ENCODE measurements at places on chromosomes 3 and 15.

- DNase-seq, result no peak
These were observed 93.8 kb upstream of the SLC4A7 start for GRCh38 chr3:27578032-27578431.

DNA sequence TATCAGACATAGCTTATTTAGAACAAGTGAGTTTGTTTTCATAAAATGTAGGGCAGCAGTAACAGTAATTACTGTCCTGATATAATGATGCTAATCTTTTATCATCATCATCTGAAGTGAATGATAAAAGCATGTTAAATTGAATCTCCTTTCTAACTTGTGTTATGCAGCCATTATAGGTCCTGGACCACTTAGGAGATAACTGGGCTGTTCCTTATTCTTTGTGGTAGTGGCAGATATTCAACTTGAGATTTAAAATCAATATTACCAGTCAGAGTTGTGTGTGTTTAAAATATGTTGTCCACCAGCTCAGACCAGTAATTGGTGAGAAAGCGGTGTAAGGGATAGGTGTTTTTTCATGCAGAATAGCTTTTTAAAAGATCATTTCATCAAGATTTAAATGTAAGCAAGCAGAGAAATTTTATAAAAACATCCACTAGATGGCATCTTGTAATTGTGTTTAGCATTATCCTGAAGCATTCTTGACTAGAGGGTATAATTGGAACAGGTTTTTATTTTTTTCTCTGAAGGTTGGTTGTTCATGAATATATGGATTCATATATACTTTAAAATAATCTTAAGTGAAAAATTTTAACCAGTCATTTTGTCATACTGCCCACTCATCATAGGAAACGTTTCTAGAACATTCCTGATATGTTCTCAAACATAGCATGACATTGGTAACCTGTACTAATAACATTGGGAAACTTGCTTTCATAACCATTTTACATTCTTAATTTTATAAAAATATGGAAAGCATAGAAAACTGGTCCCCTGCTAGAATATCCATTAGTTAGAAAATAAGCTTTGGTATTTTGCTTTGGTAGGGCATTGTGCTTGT is 153.9 kb downstream of the BBX start:
- DNase-seq, result no peak

- no peak for DNase-seq
These were observed 130.3 kb downstream of the CHDH start for GRCh38 chr3:53715815-53716483.

- no peak for DNase-seq
These were observed 26.1 kb upstream of the NECTIN3 start for GRCh38 chr3:111045564-111045963.

GRCh38 chr3:46470831-46471230 is 6.1 kb upstream of the LTF start:
- no peak for DNase-seq

- no peak for DNase-seq
These were observed 844.7 kb downstream of the DIPK2A start for GRCh38 chr3:144816323-144816722.

DNA sequence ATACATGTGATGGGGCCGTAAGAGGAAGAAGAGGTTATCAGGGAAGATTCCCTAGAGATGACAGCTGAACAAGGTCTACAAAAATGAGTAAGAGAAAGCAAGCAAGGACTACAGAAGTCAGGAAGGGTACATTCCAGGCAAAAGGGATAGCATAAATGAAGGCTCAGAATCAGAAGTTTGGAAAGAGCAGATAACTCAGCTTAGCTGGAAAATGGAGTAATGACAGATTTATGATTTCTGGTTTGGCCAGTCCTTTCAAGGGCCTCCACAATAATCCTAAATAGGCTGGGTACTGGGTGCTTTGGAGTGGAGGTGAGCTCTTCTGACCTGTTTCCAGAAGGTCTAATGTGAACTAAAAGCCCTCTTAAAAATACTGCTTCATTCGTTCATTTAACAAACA is 110.7 kb downstream of the MYO5A start:
- no peak for DNase-seq

DNA sequence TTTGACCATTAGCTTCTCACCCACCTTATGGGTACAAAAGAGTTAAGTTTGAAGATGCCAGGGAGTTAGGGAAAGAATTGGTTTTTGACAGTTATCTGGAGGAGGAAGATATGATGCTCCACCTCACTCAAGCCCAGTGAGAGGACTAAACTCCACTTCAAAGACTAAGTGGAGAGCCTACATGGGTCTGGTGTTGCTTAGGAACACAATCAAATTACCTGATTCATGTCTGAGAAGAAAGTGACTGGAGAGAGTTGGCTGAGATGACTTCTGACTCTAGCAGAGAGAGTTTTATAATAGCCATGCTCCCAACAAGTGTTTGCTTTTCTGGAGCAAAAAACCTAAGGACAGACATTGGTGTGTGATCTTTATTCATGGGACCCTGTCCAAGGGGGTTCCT is 43.3 kb downstream of the SUCNR1 start:
- DNase-seq, result no peak

DNA sequence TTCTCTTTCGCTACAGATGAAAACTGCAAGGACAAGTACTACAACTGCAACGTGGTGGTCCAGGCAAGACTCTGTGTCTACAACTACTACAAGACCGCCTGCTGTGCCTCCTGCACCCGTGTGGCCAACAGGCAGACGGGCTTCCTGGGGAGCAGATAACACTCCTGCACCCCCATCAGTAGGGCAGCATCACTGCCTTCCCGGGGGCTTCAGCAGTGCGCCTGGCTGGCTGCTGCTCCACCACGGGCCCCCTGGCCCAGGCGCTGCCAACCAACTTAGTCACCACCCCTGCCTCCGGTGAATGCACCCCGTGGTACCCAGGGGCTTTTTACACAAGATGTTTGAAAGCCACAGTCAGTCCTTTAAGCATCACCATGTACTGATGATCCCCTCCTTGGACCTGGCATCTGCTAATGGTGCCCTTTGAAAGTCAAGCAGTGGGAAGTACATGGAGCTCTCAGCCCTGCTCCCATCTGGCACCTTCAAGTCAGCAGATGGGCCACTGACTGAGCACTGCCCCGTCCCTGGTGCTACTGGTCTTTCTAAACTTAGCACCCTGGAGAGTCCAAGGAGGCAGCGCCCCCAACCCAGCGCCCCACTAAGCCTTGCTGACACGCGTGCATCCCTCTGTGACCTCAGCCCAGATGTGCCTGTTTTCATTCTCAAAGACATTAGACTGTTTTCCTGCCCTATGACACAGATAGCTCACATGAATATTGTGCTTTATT is 33.0 kb upstream of the NR2E3 start:
- no peak for DNase-seq

- no peak for DNase-seq
These were observed 76.3 kb upstream of the IQSEC1 start for GRCh38 chr3:13149330-13150108.

GRCh38 chr3:45507820-45508317 is 86.7 kb upstream of the LIMD1 start:
- DNase-seq, result no peak

- DNase-seq, result no peak
These were observed 82.3 kb upstream of the MFGE8 start for GRCh38 chr15:88995449-88995848.

DNA sequence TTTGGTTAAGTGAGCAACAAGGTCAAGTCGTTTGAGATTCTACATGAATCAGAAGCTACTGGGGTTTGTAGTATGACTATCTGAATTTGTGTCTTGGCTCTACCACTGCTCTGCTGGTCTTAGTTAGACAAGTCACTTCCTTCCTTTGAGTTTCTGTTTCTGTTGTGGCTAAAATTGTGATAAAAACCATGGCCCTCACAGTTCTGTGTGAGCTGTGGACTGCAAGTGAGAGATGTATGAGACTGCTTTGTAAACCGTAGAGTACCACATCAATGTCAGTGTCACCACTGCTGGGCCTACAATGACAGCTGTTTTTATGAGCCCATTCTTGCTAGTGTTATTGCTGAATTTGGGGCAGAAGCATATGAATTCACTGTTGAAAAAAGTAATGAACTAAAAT is 32.7 kb downstream of the RARB start:
- no peak for DNase-seq

DNA sequence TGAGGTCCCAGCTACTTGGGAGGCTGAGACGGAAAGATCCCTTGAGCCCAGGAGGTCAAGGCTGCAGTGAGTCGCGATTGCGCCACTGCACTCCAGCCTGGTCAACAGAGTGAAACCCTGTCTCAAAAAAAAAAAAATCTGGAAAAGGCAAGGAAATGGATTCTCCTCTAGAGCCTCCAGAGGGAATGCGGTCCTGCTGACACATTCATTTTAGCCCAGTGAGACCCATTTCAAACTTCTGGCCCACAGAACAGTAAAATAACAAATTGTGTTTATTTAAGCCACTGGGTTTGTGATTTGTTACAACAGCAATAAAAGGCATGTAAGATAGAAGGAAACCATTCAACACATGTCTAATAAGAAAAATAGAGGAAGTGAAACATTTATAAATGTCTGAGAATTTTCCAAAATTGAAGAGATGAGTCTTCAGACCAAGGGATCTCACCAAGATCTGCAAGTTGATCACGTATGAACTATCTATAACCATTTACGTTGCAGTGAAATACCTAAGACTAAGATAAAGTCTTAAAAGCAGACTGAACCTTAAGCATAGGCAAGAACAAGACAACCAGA is at the start of gene HTR3E:
HTR3E (plus strand) TSS at position 254 of the 573 bp plus-strand sequence. CDS start 466 bp downstream, outside the sequence.
- DNase-seq, result no peak

DNA sequence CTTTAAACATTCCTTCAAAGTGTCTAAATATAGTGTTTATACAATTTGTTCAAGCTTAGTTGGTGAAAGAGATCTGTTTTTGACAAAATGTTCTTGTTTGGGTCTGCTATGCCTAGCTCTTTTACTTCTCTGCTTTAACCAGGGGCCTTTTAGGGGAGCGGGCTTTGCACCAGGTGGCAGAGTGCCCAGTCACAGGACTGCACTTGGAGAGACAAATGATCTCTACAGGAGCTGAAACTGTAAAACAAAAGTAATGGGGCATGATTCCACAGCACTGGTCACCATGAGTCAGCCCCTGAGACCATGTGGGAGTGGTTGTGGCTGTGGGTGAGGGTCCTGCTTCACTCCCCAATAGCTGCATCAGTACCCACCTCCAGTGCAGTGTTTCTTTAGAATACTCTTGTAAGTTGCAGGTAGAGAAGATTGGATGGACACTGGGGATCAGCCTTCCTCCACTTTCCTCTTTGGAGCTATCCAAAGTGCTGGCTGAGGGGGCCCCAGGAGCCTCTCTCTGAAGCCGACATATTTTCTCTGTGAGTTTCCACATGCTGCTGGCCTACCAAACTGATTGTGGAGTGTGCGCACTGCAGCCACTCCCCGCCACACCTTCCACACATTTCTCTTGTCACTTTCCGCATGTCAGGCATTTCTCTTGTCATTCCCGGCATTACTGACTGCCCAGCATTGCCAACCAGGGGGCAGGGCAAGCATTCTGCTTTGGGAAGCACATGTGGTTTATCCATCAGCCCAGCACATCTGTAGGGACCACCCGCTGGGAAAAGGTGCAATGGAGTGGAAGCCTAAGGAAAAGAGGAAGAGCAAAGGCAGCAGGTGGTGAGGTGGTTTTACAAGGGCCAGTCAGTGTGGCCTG is 110.0 kb downstream of the EPHB1 start:
- DNase-seq, result no peak

DNA sequence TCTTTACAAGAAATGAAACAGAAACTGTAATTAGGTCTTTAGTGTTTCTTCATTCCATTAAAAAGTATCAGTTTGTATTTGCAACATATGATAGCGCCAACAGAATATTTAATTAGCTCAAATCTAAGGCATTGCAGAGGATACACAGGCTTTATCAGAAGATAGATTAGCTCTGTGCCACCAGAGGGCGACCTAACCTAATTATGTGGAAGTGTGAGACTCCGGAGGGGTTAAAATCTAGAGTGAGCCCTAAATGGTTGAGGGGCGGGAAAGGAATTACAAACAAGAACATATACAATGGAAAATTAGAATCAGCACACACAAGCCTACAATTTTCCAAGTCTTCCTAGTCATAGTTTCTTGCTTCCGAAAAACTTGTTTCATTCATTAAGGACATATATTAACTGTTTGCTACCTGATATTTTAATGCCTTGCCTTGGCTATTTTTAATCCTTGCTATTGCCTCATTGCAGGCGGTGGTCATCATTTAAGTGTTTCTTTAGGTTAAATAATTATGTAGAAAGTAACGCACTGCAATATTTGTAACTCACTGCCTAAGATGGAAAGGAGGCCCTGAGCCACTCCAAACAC is 18.0 kb upstream of the RYR3 start:
- DNase-seq, result peak; percentile 33

DNA sequence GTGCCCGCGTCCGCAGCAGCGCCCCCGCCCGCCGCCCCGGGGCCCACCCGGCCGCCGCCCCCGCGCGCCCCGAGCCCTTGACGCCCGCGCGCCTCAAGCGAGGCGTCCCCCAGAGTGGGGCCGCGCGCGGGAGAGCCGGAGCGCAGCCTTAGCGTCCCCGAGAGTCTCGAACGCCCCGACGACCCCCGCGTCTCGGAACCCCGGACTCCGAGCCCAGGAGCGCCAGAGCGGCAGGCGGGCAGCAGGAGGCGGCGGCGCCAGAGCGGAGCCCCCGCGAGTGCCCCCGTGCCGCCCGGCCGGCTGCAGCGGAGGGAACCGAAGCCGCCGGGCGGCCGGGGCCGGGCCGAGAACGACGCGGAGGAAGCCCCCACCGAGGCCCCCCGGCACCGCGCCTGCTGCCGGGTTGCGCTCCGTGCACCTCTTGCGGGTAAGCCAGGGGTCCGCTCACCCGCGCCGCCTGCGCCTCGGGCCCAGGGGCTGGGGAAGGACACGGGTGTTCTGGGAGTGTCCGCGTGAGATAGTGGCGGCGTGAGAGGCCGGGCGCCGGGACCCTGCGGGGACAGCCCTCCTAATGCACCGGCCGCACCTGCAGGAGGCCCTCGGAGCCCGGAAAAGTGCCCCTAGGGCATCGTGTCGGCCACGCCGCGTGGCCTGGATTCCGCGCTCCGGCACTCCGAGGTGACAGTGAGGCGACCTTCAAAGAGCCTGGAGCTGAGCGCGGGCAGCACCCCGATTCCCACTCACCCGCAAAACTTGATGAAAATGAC is 52.0 kb upstream of the ULK4 start:
- DNase-seq, result no peak

GRCh38 chr3:60461267-60461666 is 790.0 kb downstream of the FHIT start:
- DNase-seq, result no peak

GRCh38 chr3:197289726-197290125 is 8.7 kb downstream of the DLG1 start:
- DNase-seq, result no peak

- DNase-seq, result no peak
These were observed 62.5 kb downstream of the IL20RB start for GRCh38 chr3:137020315-137020714.

DNA sequence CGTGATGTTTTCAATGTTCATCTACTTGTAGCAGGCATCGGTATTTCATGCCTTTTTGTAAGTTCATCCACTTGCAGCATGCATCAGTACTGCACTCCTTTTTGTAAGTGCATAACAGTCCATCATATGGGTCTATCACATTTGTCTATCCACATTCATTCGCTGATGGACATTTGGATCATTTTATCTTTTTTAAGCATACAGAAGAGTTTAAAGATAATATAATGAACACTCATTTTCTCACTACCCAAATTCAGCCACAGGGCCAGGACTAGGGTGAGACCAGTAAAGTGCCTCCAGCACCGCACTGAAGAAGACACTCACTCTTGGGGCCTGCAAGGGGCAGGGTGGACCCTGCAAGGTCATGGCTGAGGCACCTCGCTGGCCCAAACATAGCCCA is 309.6 kb downstream of the UACA start:
- DNase-seq, result no peak

Data from stimulated activated CD8-positive, alpha-beta memory T cell treated with anti-CD3 and anti-CD28 coated beads, Interleukin-2, amount 100 ng/mL, for 48 hours (primary cell).